ENCODE measurements at places on chromosomes 16 and 17.

GRCh38 chr16:70664325-70665112, 18.2 kb downstream of the IL34 start:
- no peak for DNase-seq

GRCh38 chr17:33038740-33039139, 47.1 kb downstream of the SPACA3 start:
- peak; percentile 6 for DNase-seq

DNA sequence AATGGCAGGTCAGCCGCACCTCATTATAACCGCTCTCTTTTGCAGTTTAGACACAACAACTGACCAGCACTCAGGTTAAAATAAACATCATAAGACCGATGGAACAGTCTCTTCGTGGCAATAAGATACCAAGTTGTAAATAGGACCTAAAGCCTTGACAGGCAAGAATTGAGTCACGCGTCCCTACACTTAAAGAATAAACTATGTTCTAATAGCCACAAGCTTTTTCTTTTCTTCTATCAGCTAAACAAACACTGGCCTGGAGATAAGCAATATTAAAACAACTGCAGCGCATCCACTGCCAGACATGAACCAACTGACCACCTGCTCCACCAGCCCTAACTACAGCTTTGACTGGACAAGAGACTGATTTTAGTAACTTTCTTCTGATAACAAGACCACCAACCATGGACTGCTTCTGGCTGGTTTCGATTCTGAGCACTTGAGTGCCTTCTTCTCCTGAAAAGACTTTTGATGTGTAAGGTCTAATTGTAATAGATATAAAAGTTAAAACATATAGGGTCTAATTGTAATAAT, 17.5 kb downstream of the SLFN12L start:
- DNase-seq: no peak

DNA sequence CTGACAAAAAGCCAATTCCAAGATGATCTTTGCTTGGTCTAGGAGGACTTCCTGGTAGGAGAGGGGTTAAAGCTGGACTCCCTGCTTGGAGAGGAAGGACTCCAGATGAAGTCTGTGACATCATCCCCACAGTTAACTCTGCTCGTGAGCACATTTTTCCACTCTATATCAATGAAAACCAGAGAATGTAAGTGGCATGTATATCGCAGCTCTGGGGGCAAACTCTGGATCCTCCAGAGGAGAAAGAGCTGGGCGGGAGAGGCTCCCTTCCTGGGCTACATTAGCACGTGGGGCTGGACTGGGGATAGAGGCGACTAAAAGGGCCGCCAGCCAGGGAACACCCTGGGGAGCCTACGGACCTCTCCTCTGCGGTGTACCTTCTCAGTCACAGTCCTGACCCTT, 34.1 kb downstream of the HIC1 start:
- no peak for DNase-seq

GRCh38 chr17:55342800-55343585, 78.2 kb downstream of the HLF start:
- no peak for DNase-seq

- DNase-seq: no peak
These were observed 33.5 kb upstream of the MON1B start for GRCh38 chr16:77157346-77158058.

DNA sequence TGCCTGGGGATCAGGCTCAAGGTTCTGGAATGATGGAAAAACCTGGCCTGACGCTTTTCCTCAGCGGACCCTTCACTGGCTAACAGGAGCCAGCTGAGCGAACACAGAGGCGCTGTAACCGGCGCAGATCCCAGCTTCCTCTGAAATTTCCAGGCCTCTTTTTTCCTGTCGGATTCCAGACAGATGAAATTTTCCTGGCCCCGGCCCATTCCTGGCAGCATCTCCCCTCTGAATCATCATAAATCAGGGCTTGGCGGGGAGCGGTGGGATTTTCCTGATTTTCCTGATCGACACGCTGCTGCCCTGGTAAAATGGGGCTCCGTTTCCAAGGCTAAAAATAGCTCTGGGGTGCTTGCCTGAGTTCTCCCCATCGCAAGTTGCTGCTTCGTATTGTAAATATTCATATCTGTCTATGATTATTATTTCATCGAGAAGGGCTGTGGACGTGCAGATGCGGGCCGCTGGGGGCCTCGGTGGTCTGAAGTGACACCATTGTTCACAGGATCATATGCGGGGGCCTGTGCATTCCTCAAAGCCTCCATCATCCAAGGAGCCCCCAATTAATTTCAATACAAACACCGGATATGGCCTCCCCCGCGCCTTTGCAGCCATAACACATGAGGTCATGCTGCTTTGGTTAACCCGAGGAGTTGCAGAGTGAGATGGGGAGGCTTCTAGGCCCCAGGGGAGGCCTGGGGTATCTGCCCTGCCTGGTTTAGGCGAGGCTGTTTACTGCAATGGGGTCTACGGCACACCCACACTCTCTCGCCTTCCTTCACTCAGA, 45.8 kb upstream of the ETV4 start:
- no peak for DNase-seq

- DNase-seq: no peak
These were observed 7.5 kb downstream of the FLOT2 start for GRCh38 chr17:28889996-28890395.

- DNase-seq: no peak
These were observed 280.8 kb upstream of the CCL2 start for GRCh38 chr17:33974276-33974675.

- no peak for DNase-seq
These were observed 23.2 kb downstream of the HSD11B2 start for GRCh38 chr16:67454104-67454503.

- DNase-seq: no peak
These were observed 11.0 kb upstream of the EPN3 start for GRCh38 chr17:50521514-50521913.

DNA sequence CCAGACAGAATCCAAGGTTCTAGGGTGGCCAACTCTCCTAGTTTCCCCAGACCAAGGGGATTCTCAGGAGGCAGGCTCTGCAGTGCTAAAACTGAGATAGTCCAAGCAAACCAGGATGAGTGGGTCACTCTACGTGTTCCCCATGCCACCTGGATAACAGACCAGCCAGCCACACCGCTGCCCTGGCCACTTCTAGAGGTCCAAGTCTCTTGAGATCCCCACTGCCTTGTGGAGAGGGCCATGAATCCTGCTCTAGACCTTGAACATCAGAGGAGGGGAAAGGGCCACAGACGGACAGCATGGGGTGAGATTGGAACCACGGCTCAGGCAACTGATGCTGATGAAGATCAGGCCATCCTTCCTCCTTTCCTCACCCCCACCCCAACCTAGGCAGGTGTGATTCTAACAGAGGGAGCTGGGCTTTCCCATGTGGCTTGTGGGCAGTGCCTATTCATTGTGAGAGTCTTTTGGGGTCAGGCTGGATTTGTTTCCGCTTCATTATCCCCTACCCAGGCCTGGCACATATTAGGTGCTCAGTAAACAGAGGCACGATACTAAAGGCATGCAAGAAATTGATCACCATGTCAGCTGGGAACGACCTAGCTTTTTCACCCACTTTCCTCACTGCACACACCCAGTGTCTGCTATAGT, 16.8 kb upstream of the TVP23A start:
- no peak for DNase-seq

DNA sequence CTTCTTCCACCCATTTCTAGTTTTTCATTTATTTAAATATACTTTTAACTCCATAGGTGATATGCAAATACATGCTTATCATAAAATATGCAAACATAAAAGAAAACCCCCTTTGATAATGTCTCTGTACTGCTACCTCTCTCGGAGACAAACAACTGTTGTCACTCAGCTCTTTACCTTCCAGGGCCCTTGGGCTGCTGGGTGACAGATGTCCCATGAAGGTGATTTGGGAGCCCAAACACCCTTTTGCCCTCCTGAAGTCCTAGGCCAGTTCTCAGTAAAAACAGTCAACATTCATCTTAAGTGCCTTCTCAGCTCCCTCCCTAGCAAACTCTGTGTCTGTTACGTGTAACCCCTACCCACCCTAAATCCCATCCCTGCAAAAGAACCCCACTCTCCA, 37.5 kb downstream of the CHD9 start:
- no peak for DNase-seq

DNA sequence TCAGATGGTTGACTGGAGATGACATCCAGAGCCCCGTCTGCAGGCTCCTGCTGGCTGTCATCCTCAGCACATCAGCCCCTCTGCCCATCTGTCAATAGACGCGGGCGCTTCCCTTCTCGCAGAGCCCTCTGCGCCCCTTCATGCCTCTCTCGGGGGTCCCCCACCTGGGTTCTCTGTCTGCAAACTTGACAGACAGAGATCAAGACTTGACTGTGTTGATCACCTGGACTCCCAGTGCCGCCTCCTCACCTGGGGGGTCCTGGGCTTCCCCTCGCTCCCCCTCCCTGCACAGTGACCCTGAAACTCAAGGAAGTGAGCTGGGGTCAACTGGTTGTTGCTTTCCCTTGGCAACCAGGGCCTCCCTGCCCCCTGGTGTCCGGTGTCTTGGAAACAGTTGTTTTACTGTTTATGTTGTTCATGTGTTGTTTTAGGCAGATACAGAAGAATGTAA, 31.9 kb downstream of the RNF213 start:
- no peak for DNase-seq

- DNase-seq: no peak
These were observed 654 bp upstream of the SCNN1B start for GRCh38 chr16:23301251-23302044.

GRCh38 chr17:74526681-74527080, 4.6 kb downstream of the CD300LB start:
- DNase-seq: no peak

- no peak for DNase-seq
These were observed 25.4 kb downstream of the CRAMP1 start for GRCh38 chr16:1637526-1637925.

DNA sequence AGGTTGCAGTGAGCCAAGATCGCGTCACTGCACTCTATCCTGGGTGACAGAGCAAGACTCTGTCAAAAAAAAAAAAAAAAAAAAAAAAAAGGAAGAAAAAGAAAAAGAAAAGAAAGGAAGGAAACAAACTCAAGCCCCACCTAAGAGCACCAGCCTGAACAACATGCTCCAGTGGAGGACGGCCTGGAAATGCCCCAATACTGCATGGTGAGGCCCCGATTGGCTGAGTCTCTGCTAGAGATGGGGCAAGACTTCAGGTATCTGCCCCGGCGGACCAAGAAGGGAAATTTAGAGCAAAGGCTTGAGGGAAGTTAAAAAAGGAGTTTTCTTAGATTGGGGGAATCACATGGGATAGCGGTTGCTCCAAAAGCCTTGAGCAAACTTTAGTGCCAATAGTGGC, 10.4 kb upstream of the ZNF652 start:
- no peak for DNase-seq

DNA sequence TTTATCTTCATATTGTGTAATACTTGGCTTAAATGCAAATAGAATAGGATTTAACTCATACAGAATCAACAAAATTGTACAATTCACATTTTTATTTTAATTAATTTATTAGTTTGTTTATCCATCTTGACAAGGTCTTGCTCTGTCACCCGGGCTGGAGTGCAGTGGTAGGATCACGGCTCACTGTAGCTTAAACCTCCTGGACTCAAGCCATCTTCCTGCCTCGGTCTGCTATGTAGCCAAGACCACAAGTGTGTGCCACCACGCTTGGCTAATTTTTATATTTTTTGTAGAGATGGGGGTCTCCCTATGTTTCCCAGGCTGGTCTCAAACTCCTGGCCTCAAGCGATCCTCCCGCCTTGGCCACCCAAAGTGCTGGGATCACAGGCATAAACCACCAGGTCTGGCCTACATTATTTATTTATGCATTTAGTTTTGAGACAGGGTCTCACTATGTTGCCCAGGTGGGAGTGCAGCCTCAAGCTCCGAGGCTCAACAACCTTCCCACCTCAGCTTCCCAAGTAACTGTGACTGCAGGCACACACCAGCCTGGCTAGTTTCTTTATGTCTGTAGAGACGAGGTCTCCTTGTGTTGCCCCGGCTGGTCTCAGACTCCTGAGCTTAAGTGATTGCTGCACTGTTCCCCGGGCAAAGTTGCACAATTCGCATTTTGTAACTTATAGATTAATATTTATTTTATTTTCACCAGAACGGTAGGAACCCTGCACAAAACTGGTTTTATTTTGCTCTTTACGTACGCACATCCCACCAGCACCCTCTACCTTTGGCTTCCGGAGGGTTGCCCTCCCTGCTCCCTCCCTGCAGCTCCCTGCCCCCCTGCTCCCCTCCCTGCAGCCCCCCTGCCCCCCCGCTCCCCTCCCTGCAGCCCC, 4.9 kb downstream of the DPEP1 start:
- DNase-seq: no peak

GRCh38 chr17:45256114-45256966, 5.6 kb downstream of the SPATA32 start:
- DNase-seq: no peak

GRCh38 chr17:8859027-8859803, 8.3 kb downstream of the PIK3R6 start:
- no peak for DNase-seq

GRCh38 chr17:49996121-49996494, 1.1 kb upstream of the DLX3 start:
- DNase-seq: no peak

DNA sequence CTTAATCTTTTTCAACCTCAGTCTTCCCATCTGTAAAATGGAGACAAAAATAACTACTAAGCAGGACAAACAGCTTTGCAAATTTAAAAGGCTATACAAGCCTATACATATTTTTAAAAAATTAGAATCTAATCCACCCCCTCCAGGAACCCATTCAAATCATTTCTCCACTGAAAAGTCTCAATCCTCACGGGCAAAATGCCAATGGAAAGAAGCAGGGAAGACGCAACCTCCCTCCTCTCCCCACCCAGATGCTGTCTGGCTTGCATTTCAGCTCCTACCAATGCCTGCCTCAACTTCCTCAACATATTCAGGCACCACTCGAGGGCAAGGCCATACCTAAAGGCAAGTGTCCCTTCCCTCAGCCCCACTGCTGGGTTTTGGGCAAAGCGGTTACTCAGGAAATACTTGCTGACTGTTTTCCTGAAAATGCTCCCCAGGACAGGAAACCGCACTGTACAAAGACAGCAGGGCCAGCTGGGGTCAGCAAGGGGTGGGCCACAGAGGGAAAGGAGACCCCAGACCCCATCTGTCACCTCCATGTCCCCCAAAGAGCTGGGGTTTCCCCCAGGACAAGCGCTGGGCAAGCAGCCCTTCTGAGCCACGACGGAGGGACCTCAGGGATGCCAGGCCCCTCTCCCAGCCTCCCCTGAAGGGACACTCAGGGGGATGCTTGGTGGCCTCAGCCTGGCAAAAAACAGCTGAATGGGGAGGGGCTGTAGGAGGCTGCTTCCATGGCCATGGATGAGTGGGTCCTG, 47.7 kb upstream of the DOC2B start:
- no peak for DNase-seq

- no peak for DNase-seq
These were observed 496.7 kb upstream of the RBFOX1 start for GRCh38 chr16:6835941-6836340.

GRCh38 chr17:18182110-18182977, 1.3 kb upstream of the ALKBH5 start:
- no peak for DNase-seq

- no peak for DNase-seq
These were observed 5.5 kb upstream of the SREBF1 start for GRCh38 chr17:17842111-17842876.

GRCh38 chr16:87254296-87254695, 62.9 kb downstream of the C16orf95 start:
- no peak for DNase-seq

- DNase-seq: peak; percentile 65
These were observed 1.5 kb downstream of the GRB7 start for GRCh38 chr17:39738983-39739884.
